Heart left ventricle (tissue), 16 donors: ENCODE measurements at places on chromosomes 5 and 9. TPM values are rescaled to one million over a fixed set of nuclear protein-coding genes. Genes with fewer than 3 reads are reported as not detected.

Gene MFAP3
- polyA plus RNA-seq = 2.3 TPM

DNA sequence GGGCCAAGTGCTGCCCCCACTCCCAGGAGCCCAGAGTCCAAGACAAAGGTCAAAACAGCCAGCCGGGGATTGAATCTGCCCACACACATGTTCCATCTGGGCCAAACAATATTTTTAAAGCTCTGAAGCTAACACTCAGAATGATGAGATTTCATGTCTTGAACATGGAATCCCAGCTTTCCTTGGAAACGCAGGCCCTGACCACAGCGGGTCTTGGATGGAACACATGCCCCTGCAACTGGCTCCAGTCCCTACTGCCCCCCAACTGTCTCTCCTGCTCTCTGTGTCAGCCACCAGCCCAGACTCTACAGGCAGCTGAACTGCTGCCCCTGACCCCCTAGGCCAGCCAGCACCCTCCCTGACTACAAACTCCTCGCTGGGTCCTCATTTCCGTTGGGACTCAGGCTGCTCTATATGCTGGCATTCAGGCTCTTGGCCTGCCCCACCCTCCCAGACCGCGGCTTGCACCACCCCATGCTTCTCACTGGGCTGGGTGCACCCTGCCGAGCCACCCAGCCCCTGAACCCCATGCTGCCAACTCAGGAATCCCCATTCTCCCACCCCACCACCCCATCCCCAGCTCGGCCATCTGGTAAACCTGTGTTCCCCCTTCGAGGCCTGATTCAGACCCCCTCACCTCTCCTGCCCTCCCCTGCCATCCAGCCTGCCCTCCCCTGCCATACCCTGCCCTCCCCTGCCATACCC lies 71.7 kb downstream of the ADAMTS2 start:
- DNase-seq = no peak

GRCh38 chr5:81425569-81425968 lies 31.6 kb upstream of the ACOT12 start:
- DNase-seq = no peak

GRCh38 chr9:81636255-81636599 lies 53.1 kb downstream of the TLE1 start:
- DNase-seq = no peak

Gene ADGRD2
- polyA plus RNA-seq = not detected

Gene FCN2
- 0.22 TPM for polyA plus RNA-seq

Gene CAVIN4
- 42.1 TPM for polyA plus RNA-seq

- no peak for DNase-seq
Observed at GRCh38 chr5:152400846-152401245, 4.2 kb downstream of the NMUR2 start.

GRCh38 chr9:9912459-9912858 lies 700.3 kb downstream of the PTPRD start:
- DNase-seq = no peak

Gene DPH7
- polyA plus RNA-seq = 13.1 TPM

Gene ARID3C
- not detected for polyA plus RNA-seq

Gene ZFP37
- 1.1 TPM for polyA plus RNA-seq
